HL-60 (cell line): ENCODE measurements at places on chromosomes 7 and 10.

GRCh38 chr7:124155432-124156022, 122.7 kb upstream of the TMEM229A start:
- DNase-seq = no peak

- no peak for DNase-seq
Observed at GRCh38 chr7:133714654-133715053, 412.5 kb upstream of the LRGUK start.

DNA sequence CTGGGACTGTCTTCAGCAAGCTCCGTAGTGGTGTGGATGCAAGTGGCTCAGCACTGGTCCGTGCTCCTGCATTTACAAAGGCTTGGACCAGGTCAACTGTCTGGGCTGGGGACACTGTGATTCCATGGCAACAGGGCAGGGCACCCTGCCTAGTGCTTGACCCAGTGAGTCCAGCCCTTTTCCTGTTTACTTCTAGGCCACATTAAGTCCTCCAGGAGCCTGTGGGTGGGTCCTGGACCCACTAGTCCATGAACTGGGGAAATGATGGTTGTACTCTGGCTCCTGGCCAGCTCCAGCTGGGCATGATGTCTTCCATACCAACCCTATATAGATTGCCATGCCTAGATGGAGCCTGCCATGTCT, 152.0 kb downstream of the RPS24 start:
- no peak for DNase-seq

DNA sequence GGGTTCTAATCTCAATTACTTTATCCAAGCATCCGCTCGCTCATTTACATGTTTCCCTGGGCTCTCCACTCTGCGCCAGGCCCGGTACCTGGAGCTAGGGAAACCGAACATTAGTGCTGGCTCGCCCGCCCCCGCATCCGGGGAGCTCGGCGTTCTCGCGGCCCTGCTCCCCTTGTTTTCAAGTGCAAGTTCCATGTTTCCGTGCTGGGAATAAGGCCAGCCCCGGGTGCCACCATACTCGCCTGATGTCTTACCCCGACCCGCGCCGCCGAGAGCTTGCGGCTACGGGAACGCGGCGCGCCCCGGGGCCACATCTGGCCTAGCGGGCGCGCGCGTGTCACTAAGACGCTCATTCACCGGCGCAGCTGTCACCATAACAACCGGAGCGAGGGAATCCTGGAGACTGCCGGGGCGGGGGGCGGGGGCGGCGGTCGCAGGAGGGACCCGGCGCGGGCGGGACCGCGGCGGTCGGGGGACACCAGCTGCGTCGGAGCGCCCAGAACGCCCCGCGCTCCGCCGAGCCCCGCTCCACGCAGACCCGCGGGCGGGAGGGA, at the start of gene NEURL1:
Gene NEURL1, plus strand, starts transcription at position 344 of the 554 bp plus-strand sequence. CDS start 683 bp downstream, outside the sequence.
- no peak for DNase-seq

DNA sequence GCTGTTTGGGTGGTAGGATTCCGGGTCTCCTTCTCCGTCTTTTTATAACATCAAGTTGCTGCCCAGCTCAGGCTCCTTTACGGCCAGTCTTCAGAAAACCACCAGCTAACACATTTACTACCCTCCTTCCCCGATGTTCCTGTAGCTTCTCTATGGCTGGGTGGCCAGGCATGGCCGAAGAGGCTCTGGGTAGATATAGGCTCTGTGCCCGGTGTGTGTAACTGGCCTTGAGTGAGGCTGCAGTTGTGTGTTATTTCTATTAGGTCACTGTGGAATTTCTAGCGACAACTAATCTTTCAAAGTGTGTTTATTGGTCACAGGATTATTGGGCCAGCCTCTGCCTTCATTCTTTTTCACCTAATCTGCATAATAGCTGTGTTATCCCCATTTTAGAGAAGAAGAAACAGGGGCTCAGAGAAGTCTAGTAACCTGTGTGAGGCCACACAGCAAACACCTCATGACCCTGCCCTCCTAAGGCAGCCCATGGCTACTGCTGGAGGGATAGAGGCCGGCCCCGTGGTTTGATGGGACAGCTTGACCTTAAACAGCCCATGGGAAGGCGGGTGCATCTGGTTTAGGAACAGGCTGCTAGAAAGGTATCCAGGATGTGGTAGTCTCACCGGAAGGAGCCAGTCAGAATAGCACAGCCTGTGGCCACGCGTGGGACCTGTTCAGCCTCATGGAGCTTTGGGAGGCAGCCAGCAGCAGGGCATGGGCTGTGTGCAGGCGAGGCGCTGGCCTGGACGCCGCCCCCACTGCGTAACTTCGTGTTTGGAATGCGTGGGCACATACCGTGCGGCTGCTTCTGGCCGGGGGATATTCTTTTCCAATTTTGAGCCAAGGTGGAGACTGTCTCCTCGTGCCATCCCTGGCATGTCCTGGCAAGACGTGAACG, 29.7 kb downstream of the HTRA1 start:
- no peak for DNase-seq

DNA sequence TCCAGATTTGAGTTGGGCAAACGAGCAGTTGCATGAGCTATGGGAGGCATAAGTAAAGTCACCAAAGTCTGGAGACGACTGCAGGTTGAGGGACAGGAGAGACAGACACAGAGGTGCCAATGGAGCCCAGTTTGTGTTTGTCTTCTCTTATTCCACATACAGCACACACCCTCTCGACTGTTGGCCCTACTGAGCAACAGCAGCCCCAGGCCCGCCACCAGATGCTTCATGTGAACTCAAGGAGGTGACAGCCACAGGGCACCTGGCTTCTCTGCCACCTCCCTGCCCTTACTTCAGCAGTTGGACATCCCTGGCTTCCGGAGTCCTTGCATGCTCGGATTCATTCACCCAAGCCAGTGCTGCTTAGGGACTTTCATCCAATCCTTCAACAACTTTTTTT, 6.5 kb upstream of the ATOH7 start:
- DNase-seq = no peak

GRCh38 chr10:14077430-14077829, 253.3 kb downstream of the FRMD4A start:
- DNase-seq = no peak

DNA sequence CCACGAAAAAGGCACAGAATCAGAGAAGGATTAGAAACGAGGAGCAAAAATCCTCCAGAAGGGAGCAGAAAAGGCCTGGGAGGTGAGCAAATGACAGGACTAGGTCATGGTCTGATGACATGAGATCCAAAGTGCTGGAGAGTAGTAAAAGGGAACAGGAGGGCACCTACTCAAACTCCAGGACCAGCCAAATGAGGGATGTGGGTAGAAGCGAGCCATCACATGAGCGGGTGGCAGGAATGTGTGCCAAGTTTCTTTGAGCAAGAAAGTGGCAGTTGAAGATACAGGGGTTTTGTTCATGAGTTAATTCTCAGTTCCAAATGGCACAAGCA, 112.6 kb downstream of the RNF32 start:
- DNase-seq = no peak

GRCh38 chr7:114302858-114303257, 111.8 kb upstream of the FOXP2 start:
- DNase-seq = no peak

DNA sequence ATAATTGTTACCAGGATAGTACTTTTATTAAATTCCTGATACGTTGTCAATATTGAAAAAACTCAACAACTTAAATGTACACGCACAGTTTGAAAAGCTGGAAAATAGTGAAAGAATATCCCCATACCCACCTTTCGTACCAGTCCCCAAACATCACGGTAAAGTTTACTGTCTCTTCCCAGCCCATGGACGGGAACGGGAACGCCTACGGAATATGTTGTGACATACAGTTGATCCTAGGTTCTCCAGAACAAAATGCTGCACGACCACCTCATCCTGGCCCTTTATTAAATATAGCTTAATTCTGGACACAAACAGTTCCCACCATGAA, 527 bp upstream of the BCAP29 start:
- no peak for DNase-seq

DNA sequence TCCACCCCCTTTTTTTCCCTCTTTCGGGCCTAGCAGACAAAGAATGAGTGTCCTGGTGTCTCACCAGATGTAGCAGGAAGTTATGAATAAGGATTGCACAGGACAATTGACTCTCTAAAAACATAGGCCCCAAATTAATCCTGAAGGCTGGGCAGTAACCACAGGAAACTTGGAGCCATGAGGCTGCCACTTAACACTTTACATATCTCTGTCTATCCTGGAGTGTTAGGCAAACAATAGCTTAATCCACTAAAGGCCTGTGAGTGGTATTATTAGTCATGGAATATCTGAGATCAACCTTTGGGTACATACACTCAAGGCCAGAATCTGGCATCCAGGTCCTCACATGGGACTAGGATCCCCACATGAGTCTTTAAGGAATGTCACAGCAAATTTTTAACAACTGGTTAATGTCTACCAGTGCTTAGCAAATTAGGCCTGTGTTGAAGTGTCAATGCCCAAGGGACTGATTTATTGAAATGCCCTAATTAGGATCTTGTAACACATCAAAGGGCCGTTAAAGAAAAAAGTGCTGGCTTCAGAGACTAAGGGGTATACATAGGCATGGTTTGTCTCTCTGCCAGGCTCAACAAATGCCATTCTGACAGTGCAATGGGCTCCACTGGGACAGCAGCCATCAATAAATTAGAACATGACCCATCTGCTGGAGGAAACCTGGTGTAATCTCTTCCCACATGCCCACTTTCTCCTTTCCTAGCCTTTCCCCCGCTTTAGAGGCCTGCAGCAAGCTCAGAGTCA, 196.7 kb upstream of the TBX20 start:
- no peak for DNase-seq

- DNase-seq = no peak
Observed at GRCh38 chr10:110618230-110618610, 25.9 kb upstream of the RBM20 start.

GRCh38 chr7:139044813-139045794, 9.3 kb upstream of the ZC3HAV1L start:
- DNase-seq = no peak

- no peak for DNase-seq
Observed at GRCh38 chr7:17907014-17907413, 33.3 kb downstream of the SNX13 start.

GRCh38 chr7:41881331-41882130, 178.6 kb upstream of the INHBA start:
- peak; percentile 94 for DNase-seq

- DNase-seq = no peak
Observed at GRCh38 chr10:112763916-112764520, 186.0 kb upstream of the TCF7L2 start.

DNA sequence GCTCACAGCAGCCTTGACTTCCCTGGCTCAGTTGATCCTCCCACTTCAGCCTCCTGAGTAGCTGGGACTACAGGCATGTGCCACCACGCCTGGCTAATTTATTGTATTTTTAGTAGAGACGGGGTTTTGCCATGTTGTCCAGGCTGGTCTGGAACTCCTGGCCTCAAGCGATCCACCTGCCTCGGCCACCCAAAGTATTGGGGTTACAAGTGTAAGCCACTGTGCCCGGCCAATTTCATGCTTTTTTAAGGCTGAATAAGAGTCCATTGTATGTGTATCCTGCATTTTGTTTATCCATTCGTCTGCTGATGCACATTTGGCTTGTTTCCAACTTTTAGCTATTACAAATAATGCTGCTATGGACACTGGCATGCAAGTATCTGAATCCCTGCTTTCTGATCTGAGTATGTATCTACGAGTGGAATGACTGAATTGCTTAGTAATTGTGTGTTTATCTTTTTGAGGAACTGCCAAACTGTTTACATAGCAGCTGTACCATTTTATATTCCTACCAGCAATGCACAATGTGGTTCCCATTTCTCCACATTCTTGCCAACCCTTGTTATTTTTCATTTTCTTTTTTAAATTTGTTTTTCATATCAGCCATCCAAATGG, 37.3 kb upstream of the TPST1 start:
- DNase-seq = no peak

DNA sequence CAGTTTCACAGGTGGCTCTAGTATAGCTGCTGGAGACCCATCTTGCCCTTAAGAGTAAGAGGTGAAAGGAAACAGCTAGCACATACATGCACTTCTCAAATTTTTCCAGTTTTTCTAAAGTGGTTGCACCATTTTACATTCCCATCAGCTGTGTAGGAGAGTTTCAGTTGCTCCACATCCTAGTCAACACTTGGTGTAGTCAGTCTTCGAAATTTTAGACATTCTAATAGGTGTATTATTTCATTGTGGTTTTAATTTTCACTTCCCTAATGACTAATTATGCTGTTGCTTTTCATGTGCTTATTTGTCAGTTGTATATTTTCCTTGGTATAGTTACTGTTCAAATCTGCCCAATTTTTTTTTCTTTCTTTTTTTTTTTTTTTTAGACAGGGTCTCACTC, 9.5 kb upstream of the HACD1 start:
- no peak for DNase-seq

DNA sequence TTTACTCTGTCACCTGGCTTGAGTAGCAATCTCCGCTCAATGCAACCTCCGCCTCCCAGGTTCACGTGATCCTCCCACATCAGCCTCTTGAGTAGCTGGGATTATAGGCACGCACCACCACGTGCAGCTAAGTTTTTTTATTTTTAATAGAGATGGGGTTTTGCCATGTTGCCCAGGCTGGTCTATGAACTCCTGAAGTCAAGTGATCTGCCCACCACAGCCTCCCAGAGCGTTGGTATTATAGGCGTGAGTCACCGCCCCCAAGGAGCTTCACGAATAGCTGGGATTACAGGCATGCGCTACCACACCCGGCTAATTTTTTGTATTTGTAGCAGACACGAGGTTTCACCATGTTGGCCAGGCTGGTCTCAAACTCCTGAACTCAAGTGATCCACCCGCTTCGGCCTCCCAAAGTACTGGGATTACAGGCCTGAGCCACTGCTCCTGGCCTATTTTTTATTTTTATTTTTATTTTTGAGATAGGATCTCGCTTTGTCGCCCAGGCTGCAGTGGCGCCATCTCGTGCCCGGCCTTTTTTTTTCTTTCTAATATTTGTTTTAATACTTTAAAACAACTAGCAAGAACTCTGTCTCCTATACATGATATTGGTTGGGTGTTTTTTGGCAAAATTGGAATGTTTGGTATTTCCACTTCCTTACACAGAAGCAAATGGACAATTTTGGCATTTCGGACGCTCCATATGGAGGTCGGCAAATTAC, 1.1 kb downstream of the EFCAB10 start:
- no peak for DNase-seq

- DNase-seq = no peak
Observed at GRCh38 chr7:29478226-29478625, 85.4 kb upstream of the PRR15 start.

- no peak for DNase-seq
Observed at GRCh38 chr7:98024075-98024474, 34.1 kb upstream of the OCM2 start.

DNA sequence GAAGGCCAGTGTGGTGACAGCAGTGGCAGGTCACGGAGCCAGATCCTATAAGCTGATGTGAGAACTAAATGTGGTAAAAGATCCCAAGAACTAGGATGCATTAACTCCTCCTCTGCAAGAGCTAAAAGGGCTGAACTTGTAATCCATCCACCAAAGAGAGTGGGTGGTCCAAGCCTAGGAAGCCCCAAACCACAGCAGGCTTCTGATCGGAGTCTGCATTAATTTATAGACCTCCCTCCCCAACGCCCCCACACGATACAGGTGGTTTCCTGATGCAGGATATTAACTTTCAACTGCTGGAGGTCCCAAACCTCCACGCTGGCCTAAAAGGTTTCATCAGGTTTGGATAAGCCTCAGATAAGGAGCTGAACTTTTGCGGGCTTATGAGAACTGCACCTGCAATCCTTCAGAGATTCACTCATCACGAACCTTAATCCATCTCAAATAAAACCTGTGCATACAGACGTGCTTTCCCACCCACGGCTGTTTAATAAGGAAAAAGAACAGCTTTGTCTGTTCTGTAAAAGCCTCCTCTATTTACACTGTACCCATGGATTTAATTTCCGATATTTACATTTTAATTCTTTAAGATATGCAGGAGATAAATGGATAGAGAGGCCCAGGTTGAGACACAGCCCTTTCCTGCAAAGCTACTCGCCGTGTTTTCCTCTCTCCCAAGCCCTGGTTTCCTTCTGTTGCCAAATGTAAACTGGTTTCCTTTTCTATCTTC, 74.9 kb downstream of the GFRA1 start:
- no peak for DNase-seq

- DNase-seq = no peak
Observed at GRCh38 chr7:32117837-32118236, 47.6 kb upstream of the PDE1C start.
